Smooth muscle cell of the brain vasculature (primary cell): ENCODE measurements at places on chromosomes 3 and 15.

DNA sequence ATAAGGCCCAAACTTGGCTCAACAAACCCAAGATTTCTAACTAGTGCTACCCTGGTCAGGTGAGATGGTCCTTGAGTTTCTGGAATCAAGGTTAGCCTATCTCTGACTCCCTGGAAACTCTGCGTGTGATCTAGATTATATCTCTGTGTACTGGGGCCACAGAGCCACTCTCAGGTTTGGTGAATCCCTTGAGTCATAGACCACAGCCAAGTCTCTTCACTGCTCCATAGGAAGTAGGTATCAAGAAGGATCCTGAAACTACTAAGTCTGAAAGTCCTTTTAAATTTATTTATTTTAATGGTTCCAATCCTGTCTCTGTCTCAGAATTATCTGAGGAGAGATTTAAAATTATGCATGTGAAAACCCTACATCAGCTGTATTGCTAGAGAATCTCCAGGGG lies 99.1 kb downstream of the TUSC7 start:
- DNase-seq = no peak

DNA sequence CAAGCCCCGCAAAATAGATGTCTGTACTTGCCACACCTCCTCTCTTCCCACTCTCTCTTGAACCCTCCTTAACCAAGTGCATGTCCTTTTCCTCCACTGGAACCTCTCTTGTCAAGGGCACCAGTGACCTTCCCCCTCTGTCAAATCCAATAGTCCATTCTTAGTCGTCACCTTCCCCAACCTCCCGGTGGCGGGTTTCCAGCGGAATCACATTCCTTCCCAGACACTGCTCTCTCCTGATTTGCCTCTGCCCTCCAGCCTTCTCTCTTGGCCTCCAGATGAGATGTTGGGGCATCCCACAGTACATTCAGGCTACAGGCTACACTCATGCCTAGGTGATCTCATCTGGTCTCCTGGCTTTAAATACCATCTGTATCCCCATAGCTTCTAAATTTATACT lies 31.1 kb downstream of the SCN5A start:
- DNase-seq = no peak

DNA sequence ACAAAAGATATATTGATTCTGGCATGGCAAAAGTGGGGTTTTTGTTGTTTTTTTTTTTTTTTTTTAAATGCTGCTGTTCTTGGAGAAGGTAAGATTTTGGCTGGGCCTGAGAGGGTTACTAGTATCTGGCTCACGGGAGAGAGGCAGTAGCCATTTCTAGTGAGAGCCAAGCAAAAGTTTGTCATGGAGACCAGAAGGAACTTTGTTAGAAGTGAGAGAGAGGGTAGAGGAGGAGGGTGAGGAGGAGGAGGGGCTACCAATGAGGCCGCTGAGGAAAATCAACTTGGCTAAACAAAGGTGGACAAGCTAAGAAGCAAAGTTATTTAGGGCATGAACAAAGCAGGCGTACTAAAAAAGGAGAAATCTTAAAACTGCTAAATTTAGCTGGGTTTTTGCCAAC lies 48.9 kb upstream of the STRIT1 start:
- no peak for DNase-seq

GRCh38 chr3:182292591-182292990 lies 500.7 kb upstream of the ATP11B start:
- DNase-seq = no peak

DNA sequence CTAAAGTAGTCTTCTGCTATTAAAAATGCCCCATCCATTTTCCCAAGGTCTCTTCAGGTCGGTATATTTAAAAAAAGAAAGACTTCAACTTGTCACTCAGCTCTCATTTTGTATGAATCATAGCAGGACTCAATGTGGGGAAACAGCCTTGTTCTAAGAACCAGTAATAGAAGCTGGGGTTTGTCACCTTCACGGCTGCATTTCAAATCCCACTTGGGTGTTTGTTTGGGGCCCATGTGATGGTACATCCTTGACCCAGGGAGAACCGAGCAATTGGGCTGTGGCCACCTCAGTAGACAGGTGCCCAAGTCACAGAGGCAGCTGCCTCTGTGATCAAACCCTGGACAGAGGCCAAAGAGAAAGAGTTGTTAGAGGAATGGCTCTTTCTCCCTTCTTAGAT lies 70.3 kb upstream of the ARL8B start:
- no peak for DNase-seq

GRCh38 chr3:17967953-17968607 lies 225.6 kb upstream of the TBC1D5 start:
- DNase-seq = no peak

GRCh38 chr3:173774294-173774693 lies 376.8 kb downstream of the NLGN1 start:
- no peak for DNase-seq

GRCh38 chr15:64045774-64046420 lies 388 bp downstream of the DAPK2 start:
- DNase-seq = no peak

DNA sequence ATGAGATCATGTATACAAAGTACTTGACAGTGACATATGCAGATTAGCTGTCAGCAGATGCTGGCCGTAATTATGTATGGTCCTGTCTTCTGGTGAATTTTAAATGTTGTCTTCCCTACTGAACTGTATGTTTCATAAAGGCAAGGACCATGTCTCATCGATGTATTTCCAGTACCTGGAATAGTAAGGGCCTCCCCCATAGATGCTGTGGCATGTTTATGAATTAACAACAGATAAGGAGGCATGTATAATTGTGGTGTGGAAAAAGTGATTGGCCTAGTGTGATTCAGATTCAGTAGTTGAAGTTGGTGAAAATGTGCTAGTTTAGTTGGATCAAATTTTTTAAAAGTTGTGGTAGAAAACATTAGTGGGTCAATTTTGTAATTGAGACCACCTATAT lies 202.7 kb upstream of the SLC2A2 start:
- no peak for DNase-seq

GRCh38 chr3:121758727-121759450 lies 9.3 kb upstream of the GOLGB1 start:
- no peak for DNase-seq

GRCh38 chr3:16913264-16913580 lies 28.5 kb downstream of the PLCL2 start:
- DNase-seq = no peak

GRCh38 chr3:72300621-72301020 lies 515.7 kb upstream of the PROK2 start:
- DNase-seq = no peak

DNA sequence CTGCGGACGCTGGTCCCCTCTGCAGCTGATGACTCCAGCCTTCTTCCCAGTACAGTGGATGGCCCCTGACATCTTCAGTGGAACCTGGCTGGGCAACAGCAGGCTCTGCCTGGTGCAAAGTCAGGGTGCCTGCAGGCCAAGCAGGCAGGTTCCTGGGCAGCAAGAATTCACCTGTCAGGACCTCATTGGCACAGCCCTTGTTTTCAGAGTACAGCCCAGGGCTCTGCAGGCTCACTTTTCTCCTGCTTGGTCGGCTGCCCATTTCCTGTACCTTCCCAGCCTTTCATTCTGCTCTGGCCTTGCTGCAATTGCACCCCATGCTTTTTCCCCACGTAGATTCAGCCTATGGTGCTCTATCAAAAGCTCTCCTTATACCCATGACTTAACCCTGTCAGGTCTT lies 56.0 kb downstream of the LRTM1 start:
- no peak for DNase-seq

DNA sequence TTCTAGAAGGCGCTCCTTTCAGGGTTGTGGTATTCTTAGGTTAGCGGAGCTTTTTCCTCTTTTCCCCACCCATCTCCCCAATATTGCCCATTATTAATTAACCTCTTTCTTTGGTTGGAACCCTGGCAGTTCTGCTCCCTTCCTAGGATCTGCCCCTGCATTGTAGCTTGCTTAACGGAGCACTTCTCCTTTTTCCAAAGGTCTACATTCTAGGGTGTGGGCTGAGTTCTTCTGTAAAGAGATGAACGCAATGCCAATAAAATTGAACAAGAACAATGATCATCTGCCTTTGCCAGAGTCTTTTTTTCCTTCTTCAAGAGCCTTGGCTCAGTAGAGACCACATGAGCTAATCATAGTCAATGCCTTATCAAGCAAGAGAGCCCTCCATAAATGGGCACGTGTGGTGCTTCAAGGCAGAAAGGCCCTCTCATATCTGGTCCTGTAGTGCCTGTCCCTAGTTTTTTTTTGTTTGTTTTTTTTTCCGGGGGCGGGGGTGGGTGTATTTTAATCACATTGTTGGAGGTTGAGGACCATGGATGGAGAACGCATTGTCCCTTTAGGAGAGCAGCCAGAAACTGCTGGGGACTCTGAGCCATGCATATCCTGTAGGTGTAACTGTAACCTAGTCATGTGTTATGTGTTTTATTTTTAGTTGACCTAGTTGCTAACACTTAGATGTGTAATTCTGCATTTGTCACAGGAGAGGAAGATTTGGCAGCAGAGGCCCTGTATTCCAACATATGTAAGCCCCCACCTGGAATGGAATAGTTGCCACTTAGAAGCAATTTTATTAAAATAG lies 64.7 kb upstream of the ACAD9 start:
- no peak for DNase-seq

DNA sequence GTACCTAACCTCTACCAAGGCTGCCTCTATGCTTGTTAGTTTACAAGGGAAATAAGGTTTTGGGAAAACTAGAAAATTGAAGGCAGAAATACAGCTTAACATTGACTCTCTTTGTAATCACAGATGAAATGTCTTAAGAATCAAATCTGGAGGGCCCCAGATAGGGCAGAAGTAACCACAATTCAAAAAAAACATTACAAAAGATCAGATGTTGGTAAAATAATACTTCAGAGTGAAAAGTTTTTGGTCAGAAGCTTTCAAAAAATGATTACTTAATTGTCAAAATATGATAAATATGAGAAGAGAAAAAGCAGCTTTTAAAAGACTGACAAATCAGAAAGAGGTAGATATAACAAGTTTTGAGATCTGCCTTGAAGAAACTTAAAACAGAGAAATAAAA lies 425.1 kb upstream of the NECTIN3 start:
- DNase-seq = no peak

- no peak for DNase-seq
These were observed 25.9 kb upstream of the SMAD3 start for GRCh38 chr15:67039384-67040075.

- DNase-seq = no peak
These were observed 34.3 kb downstream of the ASTE1 start for GRCh38 chr3:130992344-130992743.

DNA sequence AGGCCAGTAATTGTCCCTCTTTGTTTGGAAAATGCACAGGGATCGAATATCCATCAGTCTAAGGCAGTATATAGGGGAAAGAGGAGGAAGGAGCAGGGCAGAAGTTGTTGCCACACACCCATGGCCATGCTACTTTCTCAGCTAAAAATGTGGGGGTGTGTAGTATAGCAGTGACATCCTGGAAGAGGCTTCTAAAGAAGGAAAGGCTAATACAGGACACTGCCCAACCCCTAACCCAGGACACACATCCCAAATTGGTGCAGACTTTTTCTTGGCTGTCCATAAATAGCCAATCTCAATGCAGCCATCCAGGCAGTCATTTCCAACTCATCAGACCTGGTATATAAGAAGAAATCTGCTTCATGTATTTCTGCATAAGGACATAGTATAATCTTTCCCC lies 33.1 kb upstream of the LRRN1 start:
- no peak for DNase-seq

GRCh38 chr15:35547775-35548364 lies 1.9 kb upstream of the DPH6 start:
- no peak for DNase-seq

GRCh38 chr3:157063469-157063868 lies 96.5 kb downstream of the CCNL1 start:
- no peak for DNase-seq

DNA sequence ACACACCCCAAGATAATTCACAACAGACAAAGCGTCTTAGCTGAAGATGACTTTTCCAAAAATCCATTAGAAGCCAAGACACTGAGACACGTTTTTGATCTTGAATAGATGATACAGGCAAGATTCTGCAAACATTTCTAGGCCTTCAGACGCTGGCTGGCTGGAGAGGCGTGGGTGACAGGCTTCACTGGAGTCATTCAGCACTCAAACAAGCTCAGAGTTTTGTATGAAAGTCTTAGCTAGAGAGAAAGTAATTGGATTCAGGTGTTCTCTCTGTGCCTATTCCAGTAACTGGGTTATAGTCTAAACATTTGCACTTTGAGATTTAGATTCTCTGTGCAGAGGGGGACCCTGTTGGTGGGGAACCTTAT lies 147.7 kb upstream of the BHLHE40 start:
- DNase-seq = no peak
